ENCODE measurements at places on chromosomes 3 and 15.

DNA sequence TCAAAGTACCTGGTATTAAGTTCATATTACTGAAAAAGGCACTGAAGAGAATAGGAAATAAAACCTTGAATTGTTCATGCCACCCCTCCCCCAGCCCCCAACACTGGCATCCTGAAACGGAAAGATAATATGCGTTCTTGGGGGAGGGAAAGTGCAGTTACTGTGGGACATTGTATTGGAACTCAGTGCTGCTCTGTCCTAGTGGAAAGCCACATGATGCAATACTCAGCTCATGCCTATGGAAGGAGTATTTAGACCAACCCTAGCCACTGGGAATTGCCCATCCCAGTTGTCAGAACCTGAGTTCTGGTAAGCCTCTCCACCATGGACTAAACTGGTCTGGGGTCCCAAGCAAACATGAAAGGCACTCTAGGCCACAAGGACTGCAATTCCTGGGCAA is 680.8 kb upstream of the BCHE start:
- no peak for DNase-seq

GRCh38 chr3:156471431-156471830 is 83.5 kb downstream of the SSR3 start:
- no peak for DNase-seq

GRCh38 chr3:168093790-168094189 is 1.9 kb downstream of the GOLIM4 start:
- no peak for DNase-seq

DNA sequence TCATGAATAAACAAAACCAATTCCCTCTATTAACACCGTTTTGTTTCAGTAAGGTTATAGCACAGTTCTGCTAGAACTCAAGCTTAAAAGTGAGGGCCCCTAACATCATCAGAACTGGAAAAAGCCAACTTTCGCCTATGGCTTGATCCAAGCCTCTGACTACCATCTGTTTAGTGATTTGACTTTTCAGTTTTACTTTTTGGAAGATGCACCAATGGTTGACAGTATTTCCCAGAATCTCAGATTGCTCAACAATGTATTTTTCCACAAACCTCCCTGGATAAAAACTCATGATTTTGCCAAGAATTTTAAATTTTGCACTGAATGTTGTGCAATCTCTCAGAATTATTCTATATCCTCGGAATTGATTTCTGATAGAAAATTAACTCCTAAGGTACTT is 190.7 kb downstream of the LSAMP start:
- DNase-seq, result no peak

- DNase-seq, result no peak
Observed at GRCh38 chr3:119555929-119556328, 3.5 kb downstream of the CD80 start.

DNA sequence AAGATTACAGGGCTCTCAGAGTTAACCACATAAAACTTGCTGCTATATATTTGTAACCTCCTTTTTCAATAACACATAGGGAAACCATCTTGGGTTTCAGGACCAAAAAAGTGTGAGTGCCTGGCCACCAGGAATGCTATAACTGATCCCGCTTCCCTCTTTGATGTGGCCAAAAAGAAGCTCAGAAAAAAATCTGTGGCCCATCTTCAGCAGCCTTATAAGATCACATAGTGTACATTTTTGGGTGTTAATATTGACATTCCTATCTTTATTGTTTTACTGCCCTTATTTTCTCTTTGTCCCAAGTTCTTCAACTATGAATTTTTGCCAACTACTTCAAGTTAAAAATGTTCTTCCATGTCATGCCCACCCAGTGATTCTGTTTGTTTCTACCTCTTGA is 102.8 kb downstream of the LIPC start:
- DNase-seq, result no peak

GRCh38 chr15:40594429-40594836 is 384 bp downstream of the KNL1 start:
- peak; percentile 67 for DNase-seq

DNA sequence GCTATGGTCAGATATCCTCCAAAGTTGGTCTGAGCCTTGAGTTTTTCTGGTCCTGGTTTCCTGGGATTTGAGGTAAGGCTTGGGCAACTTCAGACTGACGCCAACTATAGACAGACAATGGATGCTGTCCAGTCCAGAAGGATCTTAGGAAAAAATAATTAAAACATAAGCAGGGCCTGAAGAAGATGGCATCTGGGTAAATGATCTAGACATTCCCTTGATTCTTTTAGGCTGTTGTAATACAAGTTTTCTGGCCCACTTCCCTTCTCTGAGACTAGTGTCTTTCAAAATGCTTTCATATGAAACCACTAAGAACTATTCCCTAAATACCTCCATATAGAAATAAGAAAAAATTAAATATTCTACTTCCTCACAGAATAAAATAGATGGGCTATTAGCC is 47.7 kb upstream of the PLXND1 start:
- no peak for DNase-seq

DNA sequence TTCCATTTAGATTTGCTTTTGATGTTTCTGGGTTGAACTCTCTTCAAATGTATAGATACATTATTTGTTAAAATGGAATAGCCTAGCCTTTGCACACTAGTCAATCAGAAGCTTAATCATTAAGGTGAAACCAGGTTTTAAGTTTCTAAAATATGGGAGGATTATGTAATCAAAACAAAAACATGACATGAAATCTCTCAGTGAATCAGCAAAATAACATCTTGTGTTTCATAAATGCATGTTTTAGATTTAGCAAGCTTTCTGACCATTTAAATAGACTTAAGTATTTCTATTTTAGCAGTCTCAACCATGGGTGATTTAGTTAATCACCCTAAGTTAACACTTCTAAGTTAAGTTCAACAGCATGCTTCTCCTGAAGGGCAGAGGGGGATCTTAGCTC is 11.3 kb downstream of the GTF2E1 start:
- DNase-seq, result no peak

DNA sequence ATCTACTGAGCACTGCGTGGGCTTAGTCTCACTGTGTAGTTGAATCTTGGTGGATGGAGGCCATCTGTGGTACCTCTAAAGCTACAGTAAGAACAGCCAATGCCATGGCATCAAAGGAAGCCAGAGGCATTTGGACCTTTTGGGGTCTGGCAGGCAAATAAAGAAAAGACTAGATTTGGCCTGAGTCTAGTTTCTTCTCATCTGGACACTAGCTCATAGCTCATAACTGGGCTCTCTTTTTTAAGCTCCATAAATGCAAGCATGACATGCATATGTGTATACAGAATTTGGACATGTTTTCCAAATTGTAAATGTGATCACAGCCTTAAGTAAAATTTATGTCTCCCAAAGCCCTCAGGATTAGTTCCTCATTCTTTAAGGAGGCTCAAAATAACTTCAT is 107.5 kb downstream of the CNTN6 start:
- no peak for DNase-seq

DNA sequence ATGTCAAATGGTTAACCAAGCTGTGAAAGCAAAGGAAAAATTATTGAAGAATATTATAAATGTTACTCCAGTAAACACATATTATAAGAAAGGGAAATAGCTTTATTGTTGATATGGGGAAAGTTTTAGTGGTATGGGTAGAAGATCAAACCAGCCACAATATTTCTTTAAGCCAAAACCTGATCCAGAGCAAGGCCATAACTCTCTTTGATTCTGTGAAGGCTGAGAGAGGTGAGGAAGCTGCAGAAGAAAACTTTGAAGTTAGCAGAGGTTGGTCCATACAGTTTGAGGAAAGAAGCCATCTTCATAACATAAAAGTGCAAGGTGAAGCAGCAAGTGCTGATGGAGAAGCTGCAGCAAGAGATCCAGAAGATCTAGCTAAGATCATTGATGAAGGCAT is 54.8 kb downstream of the LYZL4 start:
- no peak for DNase-seq

- DNase-seq, result no peak
Observed at GRCh38 chr3:127351775-127352350, 64.0 kb upstream of the PRR20G start.

DNA sequence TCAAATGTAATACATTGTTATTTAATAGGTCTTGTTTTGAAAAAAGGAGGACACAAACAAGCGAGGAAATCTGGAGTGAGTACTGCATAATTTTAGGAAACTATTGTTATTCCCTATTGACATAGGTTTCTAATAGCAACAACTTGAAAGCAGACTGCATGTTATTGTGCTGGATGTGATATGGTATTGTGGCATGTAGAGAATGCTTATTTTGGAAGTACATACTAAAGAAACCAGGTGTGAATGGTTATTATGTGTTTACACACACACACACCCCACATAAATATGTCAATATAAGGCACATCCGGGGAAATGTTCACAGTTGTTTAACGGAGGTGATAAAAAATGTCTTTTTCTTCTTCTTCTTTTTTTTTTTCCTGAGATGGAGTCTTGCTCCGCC is 5.9 kb upstream of the MORF4L1 start:
- no peak for DNase-seq

- DNase-seq, result no peak
Observed at GRCh38 chr15:90819390-90819789, 49.0 kb upstream of the FURIN start.

DNA sequence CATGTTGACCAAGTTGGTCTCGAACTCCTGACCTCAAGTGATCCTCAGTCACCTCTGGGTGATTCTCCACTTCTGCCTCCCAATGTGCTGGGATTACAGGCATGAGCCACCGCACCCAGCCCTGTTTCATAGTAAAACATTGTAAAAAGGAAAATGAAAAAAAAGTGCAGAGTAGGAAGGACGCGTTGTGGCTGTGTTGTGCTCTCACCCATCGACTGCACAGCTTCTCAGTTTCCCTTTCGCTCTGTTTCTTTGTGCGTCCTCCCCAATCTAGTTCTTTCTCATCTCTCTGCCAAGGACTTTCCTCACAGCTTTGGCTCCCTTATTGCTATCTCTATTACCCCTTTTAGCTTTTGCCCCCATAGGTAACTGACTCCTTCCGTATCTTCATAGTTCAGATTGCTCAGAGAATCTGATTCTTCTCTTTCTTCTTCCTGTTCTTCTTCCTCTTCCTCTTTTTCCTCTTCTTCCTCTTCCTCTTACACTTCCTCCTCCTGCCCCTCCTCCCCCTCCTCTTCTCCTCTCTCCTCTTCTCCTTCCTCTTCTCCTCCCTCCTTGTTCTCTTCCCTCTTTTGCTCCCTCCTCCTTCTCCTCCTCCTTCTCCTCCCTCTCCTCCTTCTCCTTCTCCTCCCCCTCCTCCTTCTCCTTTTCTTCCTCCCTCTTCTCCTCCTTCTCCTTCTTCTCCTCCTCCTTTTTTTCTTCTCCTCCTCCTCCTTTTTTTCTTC is 81.1 kb upstream of the VGLL4 start:
- no peak for DNase-seq

DNA sequence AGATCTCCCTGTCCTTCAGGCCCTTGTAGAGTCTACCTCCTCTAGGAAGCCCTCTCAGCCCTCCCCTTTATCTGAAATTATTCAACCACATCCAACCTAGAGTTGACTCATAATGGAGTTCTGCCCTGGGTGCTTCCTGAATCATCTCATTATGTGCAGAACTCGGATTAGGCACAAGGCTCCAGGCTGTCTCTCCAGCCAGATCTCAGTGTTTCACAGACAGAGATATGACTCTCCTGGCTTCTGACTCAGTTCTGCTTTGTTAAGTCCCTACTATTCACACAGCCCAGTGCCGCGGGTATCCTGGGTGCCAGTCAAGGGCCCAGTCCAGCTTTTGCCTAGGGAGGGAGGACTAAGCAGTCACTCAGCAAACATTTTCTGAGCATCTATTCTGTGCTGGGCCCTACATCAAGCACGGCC is 9.3 kb downstream of the STRA6 start:
- no peak for DNase-seq

- no peak for DNase-seq
Observed at GRCh38 chr3:101527906-101528305, 14.9 kb upstream of the SENP7 start.

- no peak for DNase-seq
Observed at GRCh38 chr3:107458871-107459270, 63.9 kb upstream of the BBX start.

GRCh38 chr3:156602424-156602823 is 47.5 kb upstream of the SSR3 start:
- no peak for DNase-seq

DNA sequence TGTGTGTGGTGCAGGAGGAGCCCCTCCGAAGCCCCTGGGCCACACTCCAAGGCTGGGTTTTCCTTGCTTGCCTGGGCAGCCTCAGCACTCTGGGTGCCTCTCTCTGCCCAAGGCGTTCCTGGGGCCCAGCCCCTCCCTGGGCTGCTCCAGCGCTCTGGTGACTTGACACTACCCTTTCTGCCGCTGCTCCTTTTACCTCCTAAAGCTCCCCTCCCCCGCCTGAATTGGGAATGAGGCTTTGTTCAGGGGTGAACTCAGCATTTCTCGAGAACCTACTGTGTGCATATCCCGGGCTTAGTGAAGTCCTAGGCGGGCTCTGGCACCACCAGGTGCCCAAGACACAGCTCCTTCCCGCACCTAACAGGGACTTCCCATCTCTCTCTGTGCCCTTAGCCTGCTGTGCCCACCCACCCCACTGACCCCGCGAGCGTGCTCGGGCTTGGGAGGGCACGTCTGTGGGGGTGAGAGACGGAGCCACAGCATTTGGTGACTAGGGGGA is 1.2 kb upstream of the BAHD1 start:
- peak; percentile 8 for DNase-seq

DNA sequence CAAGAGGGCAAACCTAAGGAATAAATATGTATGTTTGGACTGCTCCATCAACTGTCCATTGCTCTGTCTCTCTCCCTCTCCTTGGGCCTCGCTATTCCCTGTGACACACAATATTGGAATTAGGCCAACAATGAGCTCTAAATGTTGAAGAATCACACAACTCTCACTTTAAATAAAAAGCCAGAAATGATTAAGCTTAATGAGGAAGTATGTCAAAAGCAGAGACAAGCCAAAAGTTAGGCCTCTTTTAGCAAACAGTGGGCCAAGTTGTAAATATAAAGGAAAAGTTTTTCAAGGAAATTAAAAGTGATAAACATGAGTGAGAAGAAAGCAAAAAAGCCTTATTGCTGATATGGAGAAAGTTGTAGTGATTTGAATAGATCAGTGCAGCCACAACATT is 141.0 kb downstream of the VGLL3 start:
- DNase-seq, result no peak
